Vagina (tissue), 2 donors: ENCODE measurements at places on chromosomes 3 and 15.

GRCh38 chr15:74565381-74566085 is 24.5 kb downstream of the ARID3B start:
- no peak for DNase-seq

DNA sequence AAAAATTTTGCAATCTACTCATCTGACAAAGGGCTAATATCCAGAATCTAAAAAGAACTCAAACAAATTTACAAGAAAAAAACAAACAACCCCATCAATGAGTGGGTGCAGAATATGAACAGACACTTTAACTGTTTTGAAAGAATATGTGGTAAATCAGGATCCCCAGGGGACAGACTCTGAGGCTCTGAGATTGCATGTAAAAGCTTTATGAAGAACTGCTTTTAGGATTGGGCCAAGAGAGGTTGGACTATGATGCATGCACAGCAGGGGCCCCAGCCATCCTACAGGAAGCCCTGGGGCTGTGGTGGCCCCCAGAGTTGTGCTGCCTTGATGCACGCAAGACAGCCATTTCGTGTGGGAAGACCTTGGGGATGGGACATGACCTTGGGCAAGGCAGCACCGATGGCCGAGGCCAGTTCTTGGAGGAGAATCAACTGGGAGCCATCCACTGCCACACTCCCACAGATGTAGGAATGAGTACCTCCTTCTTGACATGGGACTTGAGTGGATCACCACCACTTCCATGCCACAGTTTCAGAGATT is 298.1 kb upstream of the THBS1 start:
- DNase-seq = no peak

- DNase-seq = no peak
Observed at GRCh38 chr15:68537506-68537905, 41.3 kb upstream of the CORO2B start.

DNA sequence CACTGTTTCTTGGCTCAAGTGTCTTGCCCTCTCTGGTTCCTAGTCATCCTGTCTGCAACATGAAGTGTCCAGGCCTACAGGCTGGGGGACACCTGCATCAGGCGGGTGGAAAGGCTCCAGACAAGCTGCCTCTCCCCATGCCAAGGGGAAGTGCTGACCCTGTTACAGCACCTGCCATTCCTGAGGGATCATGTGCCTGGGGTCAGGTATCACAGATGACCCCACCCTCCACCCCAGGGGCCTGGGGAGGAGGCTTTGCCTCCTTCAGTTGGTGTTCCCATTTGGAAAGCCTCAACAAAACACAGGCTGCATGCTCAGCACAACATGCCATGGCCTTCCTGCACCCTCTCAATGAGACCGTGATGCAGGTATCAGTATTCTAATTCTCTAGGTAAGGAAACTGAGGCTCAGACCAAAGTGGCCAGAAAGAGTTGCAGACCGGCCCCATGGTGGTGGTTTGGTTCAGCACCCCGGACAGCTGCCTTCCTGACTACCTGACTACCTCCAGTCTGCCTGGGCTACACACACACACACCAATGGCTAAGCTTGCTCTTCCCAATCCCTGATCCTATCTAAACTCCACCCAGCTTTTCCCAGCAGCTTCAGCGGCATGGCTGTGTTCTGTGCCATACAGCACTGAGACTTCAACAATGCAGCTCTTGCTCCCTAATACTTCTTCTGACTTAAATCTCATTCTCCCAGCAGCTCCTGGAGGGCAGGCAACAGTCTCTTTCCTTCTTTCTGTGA is 69.7 kb upstream of the LINGO1 start:
- DNase-seq = no peak
